ENCODE measurements at places on chromosomes 13 and 19.

GRCh38 chr19:48499316-48500090 lies 12.1 kb downstream of the LMTK3 start:
- no peak for DNase-seq

- DNase-seq, result peak; percentile 83
These were observed 8.1 kb downstream of the ALOX5AP start for GRCh38 chr13:30743319-30744055.

- peak; percentile 9 for DNase-seq
These were observed 19.9 kb downstream of the PPP5C start for GRCh38 chr19:46366620-46367292.

DNA sequence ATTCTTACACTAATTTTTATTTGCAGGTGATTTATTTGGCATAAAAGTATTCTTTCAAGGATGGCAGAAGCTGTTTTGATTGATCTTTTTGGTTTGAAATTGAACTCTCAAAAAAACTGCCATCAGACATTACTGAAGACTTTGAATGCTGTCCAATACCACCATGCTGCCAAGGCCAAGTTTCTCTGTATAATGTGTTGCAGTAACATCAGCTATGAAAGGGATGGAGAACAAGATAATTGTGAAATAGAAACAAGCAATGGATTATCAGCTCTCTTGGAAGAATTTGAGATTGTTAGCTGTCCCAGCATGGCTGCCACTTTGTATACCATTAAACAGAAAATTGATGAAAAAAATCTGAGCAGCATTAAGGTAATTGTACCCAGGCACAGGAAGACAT lies 1.2 kb downstream of the LACC1 start:
- DNase-seq, result no peak

GRCh38 chr13:90866006-90866405 lies 481.5 kb upstream of the MIR17HG start:
- no peak for DNase-seq

DNA sequence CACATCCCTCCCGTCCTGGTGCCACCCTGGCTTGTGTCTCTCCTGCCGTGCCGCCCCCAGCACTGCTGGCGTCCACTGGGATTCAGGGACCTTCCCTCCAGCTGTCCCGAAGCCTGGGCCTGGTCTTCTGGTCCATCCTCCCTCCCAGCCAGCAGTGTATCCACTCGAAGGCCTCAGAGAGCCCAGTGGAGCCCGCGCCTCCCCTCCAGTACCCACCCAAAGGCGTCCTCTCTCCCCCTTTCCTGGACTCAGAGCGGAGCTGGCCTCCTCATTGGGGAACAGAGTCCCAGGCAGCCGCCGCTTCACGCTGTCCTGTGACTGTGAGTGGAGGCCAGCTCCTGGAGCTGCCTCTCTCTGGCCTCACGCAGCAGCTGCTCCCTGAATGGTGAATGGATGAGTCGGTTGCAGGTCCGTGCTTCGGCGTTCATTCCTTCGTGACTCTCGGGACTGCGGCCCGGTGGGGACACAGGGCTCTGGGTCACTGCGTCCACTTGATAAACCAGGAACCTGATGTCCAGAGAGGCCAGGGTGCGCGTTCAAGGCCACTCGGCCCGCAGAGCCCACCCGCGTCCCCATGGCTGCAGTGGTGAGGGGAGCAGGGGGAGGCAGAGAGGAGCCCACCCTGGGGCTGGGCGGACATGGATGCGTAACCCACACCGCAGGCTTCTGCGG lies 12.1 kb downstream of the ONECUT3 start:
- DNase-seq, result no peak

GRCh38 chr13:77443511-77443910 lies 92.0 kb upstream of the SCEL start:
- DNase-seq, result no peak

DNA sequence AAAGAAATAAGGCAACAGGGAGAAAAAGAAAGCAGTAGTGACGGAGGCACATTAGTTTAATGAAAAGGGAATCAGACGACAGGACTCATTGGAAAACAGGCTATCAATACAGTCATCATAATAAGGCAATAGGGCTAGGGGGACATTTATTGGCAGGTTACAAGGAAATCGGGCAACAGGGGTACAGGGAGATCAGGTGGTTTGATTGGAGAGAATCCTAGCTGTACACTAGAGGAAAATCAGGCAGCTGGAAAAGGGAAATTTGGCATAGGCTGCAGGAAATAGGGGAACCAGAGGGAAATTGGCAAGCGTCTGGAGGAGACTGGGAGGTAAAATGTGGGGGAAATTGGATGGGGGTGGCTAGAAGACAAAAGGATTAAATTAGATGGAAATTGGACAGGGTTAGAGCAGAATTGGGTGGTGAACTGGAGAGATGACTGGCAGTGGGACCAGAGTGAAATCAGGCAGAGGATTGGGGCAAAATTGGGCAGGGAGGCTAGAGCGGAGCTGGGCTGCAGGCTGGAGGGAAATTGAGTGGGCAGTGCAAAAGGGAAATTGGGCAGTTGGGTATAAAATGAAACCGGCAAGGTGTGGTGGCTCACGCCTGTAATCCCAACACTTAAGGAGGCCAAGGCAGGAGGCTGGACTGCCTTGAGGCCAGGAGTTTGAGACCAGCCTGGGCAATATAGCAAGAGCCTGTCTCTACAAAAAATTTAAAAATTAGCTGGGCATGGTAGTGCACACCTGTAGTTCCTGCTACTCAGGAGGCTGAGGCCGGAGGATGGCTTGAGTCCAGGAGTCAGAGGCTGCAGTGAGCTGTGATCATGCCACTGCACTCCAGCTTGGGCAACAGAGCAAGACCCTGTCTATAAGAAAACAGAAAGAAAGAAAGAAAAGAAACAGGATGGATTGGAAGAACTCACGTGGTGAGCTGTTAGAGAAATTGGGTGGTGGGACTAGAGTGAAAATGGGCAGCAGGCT lies 7.4 kb downstream of the LRFN3 start:
- no peak for DNase-seq

DNA sequence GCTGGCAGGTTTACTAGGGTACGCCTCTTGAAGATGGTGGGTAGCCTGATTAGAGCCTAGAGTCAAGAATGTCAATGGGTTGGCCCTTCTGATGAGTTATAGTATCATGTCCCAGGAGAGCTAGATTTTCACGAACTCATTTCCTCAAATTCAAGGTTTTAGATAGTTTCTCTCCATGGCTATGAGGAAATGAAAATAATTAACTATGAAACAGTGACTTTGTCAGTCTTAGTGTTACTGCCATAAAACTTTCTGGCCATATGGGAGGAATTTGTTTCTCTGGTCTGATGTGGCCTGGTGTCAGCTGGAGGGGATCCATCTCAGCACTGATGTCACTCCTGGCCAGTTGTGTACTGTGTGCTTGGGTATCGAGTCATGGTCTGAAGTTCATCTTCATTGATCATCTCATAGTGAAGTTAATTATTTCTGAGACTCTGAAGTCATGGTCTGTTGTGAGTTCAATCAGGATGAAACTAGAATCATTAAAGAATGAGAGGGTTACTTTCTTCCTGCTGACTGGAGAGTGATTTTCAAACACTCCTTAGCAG lies 49.4 kb upstream of the TNFSF11 start:
- DNase-seq, result no peak

- no peak for DNase-seq
These were observed 148.6 kb upstream of the ATXN8OS start for GRCh38 chr13:69959046-69959445.

DNA sequence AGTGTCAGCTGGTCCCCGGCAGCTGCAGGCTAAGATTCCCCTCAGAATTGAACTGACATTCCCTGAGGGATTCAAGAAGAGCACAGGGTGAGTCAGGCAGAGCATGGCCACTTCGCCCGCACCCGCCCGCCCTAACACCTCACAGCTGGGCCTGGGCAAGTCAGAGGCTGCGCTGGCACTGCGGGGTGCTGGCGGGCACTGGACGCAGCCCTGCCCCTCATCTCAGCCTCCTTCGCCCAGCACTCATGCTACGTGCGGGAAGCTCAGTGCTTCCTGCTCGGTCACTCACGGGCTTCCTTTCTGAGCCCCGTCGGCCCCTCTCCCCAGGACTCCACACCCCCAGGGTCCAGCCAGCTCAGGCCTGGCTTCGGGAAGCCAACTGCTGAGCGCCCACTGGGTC lies 56.9 kb downstream of the MLLT1 start:
- DNase-seq, result no peak

DNA sequence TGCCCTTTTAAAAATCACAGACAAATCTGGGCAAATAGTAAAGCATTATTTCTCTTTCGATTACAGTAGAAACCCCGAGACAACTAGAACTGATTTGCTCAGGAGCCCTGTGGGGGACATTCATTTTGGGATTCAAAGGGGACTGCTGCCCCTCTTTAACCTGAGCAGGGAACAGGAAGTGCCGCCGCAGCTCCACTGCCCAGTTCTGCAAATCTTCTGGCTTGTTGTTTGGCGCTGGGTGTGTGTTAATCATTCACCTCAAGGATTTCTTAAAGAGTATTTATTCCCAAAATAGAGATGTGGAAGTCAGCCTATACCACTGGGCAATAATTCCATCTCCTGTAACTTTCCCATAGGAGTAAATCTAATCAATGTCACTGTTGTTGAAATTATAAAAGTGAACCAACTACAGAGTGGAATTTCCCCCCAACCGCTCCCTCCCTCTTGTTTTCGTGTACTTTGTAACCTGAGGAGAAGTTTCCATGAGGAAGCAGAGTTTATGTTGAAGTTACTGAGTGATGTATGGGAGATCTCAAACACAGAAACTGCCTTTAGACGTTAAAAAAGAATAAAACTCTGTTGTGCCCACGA lies 515.8 kb downstream of the KLF12 start:
- no peak for DNase-seq

GRCh38 chr19:56900573-56901097 lies 60.1 kb upstream of the PEG3 start:
- DNase-seq, result no peak

GRCh38 chr13:48571126-48571913 lies 38.4 kb upstream of the RCBTB2 start:
- no peak for DNase-seq

- no peak for DNase-seq
These were observed 155.2 kb downstream of the LIG4 start for GRCh38 chr13:108060111-108060510.

- no peak for DNase-seq
These were observed 135.4 kb downstream of the TNFRSF19 start for GRCh38 chr13:23705583-23705982.

Data from coronary artery (tissue), 2 donors.